ENCODE measurements at places on chromosomes 2 and 18.

GRCh38 chr2:98009887-98010760 is 14.4 kb upstream of the TMEM131 start:
- DNase-seq, result no peak

DNA sequence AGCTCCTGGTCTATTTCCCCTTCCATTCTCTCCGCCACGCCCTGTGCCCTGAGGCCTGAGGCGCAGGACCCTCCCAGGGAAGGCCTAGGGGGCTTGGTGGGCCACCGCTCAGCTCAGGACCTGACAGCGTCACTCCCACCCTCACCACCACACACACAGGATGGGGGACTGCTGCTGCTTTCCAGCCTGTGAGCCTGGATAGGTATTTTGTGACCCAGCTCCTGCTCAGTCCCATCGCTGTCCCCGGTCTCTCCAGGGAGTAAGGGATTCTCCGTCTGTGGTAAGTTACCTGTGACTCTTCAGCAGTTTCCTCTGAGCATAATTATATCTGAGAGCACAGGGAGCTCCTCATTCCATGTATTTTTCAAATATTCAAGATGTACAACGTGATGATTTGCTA is 16.3 kb downstream of the FAM228A start:
- no peak for DNase-seq

GRCh38 chr18:40980171-40980570 is 974.9 kb upstream of the PIK3C3 start:
- no peak for DNase-seq

DNA sequence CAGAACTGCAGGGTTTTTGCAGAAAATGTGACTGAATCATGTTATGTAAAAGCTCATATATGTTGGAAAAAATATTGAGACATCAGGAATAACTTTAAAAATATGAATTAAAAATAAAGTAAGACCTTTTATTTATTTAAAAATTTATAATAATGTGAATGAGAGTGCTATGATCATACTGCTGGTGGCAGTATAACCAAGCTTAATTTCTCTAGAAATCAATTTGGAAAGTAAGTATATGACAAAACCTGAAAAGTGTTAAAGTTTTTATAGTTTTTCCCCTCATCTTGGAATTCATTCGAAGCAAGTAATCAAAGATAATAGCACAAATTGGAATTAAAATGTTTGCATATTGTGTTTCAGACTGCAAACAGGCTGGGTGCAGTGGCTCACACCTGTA is 7.5 kb downstream of the SLC39A10 start:
- no peak for DNase-seq

- no peak for DNase-seq
Observed at GRCh38 chr2:19359456-19359855, 1.0 kb upstream of the OSR1 start.

GRCh38 chr2:25063876-25064660 is 22.2 kb downstream of the EFR3B start:
- no peak for DNase-seq

GRCh38 chr2:145166731-145167302 is 646.9 kb upstream of the ZEB2 start:
- no peak for DNase-seq

DNA sequence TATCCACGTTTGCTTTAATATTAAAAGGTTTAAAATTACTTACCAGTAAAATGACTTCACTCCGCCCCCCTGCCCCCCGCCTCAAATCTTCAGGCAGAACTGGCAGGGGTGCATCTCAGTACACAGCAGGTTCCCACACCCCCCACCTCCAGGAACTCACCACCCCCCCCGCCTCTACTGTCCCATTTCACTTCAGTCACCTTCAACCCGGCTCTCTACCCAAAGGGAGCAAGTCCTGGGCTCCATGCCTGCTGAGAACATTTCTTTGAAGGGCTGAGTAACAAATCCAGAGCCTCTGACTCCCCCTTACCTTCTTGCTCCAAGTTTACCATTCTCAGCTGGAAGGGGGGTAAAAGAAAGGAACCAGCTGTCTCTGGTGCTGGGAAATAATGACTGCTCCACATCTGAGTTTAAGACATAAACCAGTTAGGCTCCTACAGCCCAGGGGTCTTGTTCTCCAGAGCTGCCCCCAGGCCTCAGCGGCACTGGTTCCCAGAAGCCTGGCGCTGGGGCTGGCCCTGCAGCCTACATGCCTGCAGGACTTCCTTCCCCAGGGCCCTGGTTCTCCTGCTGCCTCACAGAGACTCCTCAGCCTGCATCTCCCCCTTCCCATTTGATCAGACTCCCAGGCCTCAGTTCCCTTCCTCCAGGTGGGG is 42.8 kb downstream of the DNMT3A start:
- DNase-seq, result no peak

GRCh38 chr2:120538691-120539423 is 192.9 kb downstream of the INHBB start:
- no peak for DNase-seq

GRCh38 chr2:13230221-13230620 is 513.5 kb downstream of the TRIB2 start:
- no peak for DNase-seq

GRCh38 chr2:42214669-42215068 is 45.5 kb downstream of the EML4 start:
- no peak for DNase-seq

GRCh38 chr2:19569300-19569791 is 210.9 kb upstream of the OSR1 start:
- no peak for DNase-seq

- DNase-seq, result no peak
Observed at GRCh38 chr2:95274291-95275150, at the start of gene PROM2. PROM2 (plus strand) TSS chr2:95274449; CDS start chr2:95274586, 137 bp downstream.

DNA sequence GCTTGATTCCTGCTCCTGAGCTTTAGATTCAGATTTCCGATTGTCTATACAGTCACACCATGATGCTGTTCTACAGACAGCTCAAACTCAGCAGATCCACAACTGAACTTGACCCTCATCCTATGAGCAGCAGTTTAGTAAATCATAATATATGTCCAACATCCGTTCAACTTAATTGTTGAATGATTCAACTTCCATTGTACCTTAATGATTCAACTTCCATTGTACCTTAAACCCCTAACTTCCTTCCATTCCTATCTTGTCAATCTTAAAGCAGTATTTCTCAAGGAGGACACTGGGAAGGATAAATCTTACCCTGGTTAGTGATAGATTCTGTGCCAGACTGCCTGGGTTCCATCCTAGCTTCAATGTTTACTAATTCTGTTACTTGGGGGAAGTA is 60.1 kb downstream of the PIGN start:
- DNase-seq, result no peak

- peak; percentile 18 for DNase-seq
Observed at GRCh38 chr2:72605836-72606442, 219.9 kb downstream of the EXOC6B start.

DNA sequence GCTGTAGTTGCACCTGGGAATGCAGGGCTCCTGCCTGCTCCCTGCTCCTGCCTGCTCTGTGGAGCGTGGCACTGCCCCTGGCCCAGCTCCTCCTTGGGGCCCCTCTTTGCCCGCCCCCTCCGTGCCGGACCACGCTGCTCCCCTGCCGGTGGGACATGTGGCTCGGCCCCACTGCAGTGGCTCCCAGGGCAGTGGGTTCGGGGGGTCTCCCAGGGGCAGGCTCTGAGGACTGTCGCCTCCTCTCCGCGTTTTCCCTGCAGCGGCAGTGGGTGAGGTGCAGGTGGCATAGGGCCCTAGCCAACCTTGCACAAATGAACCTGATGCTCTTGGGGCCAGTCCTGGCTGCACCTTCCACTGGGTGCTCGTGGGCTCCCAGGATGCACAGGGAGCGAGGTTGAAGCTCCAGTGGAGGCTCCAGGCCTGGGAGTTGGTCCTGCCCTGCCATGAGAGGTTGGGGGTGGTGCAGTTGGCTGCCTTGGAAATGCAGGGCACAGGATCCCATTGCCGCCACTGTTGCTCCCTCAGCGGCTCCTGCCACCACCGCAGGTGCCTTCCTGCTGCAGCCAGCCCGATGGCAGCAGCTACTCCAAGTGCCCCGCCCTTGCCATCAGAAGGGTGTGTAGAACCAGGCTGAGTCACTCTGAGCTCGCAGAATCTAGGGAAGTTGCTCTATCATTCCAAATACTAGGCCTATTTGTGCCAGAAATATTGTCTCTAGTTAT is 313.1 kb upstream of the SYT4 start:
- no peak for DNase-seq

- DNase-seq, result no peak
Observed at GRCh38 chr2:190792956-190793888, 87.4 kb upstream of the GLS start.

GRCh38 chr2:190695739-190696138 is 46.9 kb downstream of the NAB1 start:
- DNase-seq, result no peak

DNA sequence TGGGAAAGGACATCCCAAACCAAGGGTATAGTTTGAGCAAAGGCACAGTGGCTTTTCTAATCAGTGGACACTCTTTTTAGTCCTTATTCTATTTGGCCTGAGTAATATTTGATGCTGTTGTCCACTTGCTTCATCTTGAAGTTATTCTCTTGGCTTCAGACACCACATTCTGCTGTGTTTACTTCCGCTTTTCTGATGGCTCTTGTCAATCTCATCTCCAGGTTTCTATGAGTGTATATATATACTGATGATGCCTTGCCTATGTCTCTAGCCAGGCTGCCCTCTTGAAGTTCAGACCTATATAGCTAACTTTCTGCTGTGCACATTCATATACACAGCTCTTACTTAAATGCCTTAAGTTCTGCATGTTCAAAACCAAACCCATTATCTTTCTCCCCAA is 83.1 kb downstream of the EFEMP1 start:
- DNase-seq, result no peak

DNA sequence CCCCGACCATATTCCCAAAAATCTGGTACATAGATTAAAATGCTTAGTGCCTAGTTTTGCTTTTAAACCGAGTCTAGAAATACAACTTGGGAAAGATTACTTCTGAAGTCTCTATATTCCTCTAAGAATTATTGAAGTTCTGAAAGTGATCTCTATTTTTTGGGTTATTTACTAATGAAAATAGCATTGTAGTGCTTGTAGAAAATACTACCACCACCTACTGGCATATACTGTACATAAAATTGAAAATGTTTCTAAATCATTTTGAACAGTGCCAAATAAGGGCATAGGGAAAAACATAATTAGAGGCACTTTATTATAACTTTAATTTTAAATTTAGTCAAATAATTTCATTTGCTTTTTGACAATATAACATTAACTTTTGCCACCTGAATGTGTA is 1399.6 kb upstream of the ZEB2 start:
- DNase-seq, result no peak

GRCh38 chr2:20365249-20365817 is 14.7 kb upstream of the PUM2 start:
- DNase-seq, result no peak

DNA sequence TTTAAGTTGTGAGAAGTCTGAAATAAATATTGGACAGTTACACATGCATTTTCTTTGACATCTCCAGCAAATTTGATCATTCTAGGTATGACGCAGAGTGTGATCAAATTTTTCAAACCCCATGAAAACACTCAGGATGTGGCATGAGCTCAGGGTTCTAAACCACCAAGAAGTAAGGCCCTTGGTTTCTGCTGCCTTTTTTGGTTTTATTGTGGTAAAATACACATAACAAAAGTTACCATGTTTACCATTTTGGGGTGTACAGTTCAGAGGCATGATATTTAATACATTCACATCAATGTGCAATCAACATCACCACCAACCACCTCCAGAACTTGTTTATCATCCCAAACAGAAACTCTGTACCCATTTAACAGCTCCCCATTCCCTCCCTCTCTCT is 64.3 kb upstream of the TTN start:
- no peak for DNase-seq

DNA sequence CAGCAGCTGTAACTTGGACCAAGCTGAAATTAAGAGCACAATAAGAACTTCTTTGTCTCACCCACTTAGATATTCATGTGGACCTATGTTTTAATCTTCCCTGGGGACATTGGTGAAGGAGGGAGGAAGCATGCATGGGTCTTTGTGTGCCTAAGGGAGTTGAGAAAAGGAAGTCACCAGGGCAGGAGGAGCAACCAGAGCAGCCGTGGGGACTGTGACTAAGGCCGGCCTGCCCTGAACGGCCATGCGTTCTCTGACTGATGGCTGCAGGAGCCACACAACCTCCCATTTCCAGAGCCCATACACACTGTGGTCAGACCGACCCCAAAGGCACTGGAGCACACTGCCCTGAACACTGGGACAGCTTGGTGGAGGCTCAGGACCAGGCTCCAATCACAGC is 43.7 kb upstream of the SLC35G4 start:
- no peak for DNase-seq

DNA sequence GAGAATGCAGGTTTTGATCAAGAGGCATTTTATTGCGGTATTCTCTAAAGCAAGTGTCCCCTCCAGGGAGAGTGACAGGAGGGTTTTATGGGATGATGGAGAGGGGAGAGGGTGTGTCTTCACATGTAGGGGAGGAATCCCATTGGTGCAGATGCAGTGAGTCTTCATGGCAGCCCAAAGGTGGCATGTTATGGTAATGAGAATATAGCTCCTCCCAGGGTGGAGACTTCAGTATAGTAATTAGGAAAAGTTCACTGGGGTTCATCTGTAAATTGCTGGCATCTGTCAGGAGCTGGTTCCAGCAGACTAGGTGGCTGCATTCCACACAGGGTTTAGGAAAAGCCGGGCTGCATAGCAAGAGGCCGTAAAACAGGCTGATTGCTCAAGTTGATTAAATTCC is 230.7 kb upstream of the CCDC68 start:
- no peak for DNase-seq
